Fibroblast of villous mesenchyme (primary cell): ENCODE measurements at places on chromosomes 3 and 15. TPM values are rescaled to one million over a fixed set of nuclear protein-coding genes. Genes with fewer than 3 reads are reported as not detected.

Gene FRMD5
- total RNA-seq: 1.3 and 1.9 TPM in 2 replicates

Gene TMEM202
- total RNA-seq: not detected in 2 replicates

Gene SH2D7
- total RNA-seq: not detected in 2 replicates

Gene TRIM42
- not detected in 2 replicates for total RNA-seq

Gene CCPG1
- 37.7 and 42.3 TPM in 2 replicates for total RNA-seq

Gene TMEM43
- 98.9 and 120 TPM in 2 replicates for total RNA-seq

Gene CNTN4
- total RNA-seq: 6.9 and 9.0 TPM in 2 replicates

Gene DAZL
- not detected in 2 replicates for total RNA-seq

Gene AGBL1
- total RNA-seq: not detected in 2 replicates

Gene LRRC31
- not detected in 2 replicates for total RNA-seq

Gene CD276
- 81.2 and 93.4 TPM in 2 replicates for total RNA-seq

Gene CHRFAM7A
- total RNA-seq: under 0.01 and 0.86 TPM in 2 replicates

Gene NME9
- under 0.01 TPM in 1 of 2 replicates, not detected in the other for total RNA-seq

Gene VGLL3
- total RNA-seq: 102 and 223 TPM in 2 replicates

Gene MOBP
- not detected in 2 replicates for total RNA-seq

Gene ERC2
- under 0.01 and 0.43 TPM in 2 replicates for total RNA-seq

Gene RBMS3
- 64.1 and 85.9 TPM in 2 replicates for total RNA-seq

Gene HACD3
- 57.0 and 92.0 TPM in 2 replicates for total RNA-seq

Gene SLCO2A1
- total RNA-seq: 0.32 and 0.43 TPM in 2 replicates

Gene B3GNT5
- total RNA-seq: 3.2 and 6.0 TPM in 2 replicates

Gene KBTBD13
- total RNA-seq: not detected in 2 replicates

Gene CLRN1
- total RNA-seq: not detected in 2 replicates

Gene CPEB1
- total RNA-seq: 3.9 and 7.1 TPM in 2 replicates

Gene CHCHD6
- 9.1 and 15.5 TPM in 2 replicates for total RNA-seq

Gene ALDH1A2
- 2.9 and 8.2 TPM in 2 replicates for total RNA-seq

Gene C3orf22
- total RNA-seq: not detected in 2 replicates
